Ascending aorta (tissue), 2 donors: ENCODE measurements at places on chromosomes 12 and 14.

- DNase-seq = peak; percentile 74
Observed at GRCh38 chr12:57549909-57550640, at the start of gene KIF5A. TSS of gene KIF5A (plus strand) at chr12:57550044. CDS start at chr12:57550272, 228 bp downstream.

DNA sequence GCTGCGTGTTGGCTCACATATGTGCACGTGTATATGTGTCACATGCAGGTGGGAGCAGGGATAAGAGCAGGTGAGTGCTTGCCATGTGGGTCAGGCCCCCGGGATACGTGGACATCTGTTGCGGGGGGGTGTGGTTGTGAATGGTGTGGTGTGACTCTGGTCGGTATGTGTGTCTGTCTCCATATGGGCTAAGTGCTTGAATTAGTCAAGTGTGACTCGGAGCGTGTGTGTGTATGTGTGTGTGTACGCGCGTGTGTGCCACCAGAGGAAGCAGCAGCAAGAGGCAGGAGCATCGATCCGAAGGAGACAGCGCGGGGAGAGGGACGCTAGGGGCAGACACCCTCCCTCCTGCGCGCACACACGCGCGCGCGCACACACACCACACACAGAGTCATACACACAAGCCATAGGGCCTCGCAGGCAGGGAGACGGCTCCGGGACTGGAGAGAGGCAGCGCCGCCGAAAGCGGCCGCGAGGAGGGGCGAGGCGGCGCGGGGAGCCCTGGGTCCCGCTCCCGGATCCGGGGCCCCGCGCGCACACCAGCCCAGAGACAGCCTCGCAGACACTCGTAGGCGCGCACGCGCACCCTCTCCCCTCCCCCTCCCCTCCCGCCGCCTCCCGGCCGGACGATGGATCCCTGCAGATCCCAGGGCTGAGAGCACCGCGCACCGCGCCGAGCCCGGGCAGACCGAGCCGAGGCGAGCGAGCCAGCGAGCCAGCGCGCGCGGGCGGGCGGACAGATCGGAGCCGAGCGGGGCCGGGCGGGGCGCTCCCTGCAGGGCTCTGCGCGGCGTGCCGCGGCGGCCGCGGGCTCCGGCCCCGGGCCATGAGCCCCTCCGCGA, at the start of gene ASIC1:
ASIC1 (plus strand) TSS at position 597 of the 842 bp plus-strand sequence. CDS start 1,171 bp downstream, outside the sequence.
- peak; percentile 79 for DNase-seq

DNA sequence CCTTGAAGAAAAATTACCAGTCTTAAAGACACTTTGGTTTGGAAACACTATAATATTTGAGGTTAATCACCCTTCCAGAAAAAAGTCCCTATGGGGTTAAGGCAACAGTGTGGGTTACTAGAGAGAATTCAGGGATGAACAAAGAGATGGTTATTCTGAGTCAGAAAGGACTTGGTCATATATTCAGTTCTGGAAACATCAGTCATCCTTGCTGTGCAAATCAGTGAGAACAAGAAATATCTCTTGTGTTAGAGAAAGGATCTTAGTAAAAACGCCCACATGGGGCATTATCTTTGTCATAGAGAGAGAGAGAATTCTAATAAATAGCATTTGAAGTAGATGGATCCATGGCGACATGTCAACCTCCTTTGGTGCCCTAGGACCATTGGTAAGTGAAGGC, 59.4 kb upstream of the E2F7 start:
- DNase-seq = no peak

- no peak for DNase-seq
Observed at GRCh38 chr14:29906256-29906870, 21.3 kb downstream of the PRKD1 start.

GRCh38 chr14:92451245-92451644, 62.3 kb upstream of the RIN3 start:
- no peak for DNase-seq

DNA sequence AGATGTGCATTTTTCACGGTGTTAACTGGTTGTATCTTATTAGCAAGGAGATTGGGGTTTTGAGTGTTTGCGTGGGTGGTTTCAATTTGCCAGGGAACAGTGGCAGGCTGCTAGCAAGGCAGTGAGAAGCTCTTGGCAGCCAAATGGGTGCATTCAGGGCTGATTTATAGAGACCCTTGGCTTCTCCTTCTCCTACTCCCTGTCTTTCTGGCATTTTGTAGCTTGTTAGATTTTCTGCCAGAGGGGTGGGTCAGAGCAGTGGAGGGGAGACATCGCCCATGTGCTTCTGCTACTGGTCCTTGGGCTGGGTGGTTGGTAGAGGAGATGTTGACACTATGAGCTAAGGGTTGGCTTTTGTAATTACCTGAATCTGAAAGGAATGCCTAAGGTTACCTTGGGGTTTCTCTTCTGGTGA, 9.6 kb downstream of the CALM1 start:
- no peak for DNase-seq
